H54 (cell line): ENCODE measurements at places on chromosomes 1 and 21.

GRCh38 chr1:230626232-230626631 lies 16.0 kb upstream of the COG2 start:
- no peak for DNase-seq

- no peak for DNase-seq
Measured at GRCh38 chr1:6271554-6271953, 10.7 kb upstream of the GPR153 start.

DNA sequence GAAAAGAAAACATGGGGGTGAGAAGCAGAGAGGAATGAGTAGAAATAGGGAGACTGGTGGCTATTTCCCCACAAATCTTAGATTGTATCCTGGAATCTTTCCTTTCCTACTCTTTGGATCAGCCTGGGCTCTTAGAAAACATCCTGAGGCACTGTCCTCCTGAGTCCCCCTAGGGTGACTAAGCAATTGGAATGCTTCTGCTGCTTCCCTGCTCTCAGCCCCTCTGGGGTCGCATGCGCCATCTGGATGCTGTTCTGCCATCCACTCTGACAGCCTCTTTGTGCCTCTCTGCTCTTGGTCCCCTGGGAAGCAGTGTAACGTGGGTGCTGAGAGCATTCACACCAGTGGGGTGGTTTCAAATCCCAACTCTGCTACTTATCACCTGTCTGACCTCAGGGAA lies 443.0 kb downstream of the SIPA1L2 start:
- no peak for DNase-seq

DNA sequence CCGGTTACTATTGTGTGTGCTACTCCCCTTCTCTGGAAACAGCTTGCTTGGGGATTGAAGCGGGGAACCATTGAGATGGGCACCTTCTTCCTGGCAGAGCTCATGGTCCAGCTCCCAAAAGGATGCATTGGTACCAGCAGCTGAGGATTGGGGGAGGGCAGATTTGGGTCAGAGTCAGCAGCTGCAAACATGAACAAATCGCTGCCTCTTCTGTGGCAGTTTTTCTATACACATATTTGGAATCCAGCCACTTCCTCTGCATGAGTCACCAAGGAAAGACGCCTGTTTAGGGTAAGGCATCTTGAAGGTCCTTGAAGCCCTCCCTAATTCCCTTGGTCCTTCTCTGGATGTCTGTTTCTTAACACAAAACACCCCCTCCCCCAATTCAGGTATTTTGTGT lies 104.7 kb downstream of the DAB1 start:
- DNase-seq, result no peak

GRCh38 chr1:188027613-188028012 lies 1198.9 kb downstream of the PLA2G4A start:
- DNase-seq, result peak; percentile 15

DNA sequence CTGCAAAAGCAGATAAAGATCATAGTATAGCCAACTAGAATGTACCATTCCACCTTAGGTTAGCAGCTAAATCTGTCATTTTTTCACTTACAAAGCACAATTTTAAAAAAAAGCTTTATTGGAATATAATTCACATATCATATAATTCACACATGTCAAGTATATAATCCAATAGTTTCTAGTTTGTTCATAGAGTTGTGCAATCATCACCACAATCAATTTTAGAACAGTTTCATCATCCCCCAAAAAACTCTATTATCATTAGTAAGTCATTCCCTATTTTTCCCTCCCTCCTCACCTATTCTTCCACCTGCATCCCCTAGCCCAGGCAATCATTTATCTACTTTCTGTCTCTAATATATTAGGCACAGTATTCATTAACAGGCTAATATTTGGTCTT lies 32.0 kb upstream of the INSL5 start:
- no peak for DNase-seq

- DNase-seq, result no peak
Measured at GRCh38 chr1:98147280-98147679, 226.4 kb upstream of the DPYD start.

GRCh38 chr1:78095593-78095992 lies 49.8 kb downstream of the GIPC2 start:
- DNase-seq, result no peak

DNA sequence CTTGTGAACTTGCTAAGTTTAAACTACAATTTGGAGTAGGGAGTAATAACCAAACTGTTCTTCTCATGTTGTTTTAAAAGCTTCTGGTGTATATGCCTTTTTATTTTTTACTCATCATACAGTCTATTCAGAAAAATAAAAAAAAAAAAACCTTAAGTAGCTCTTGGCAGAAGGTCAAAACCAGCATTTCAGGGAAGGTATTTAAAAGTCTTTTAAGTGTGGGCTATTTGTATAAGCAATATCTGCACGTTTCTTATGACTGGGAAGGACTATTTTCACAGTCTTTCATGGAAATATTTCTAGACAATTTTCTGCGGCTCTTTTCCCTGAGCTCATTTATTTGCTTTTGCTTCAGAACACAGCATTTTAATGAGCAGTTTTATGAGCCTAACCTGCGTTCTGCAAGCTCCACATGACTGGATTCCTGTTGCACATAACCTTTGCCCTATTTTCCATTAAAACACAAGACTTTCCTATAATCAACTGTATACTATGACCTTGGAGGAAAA lies 60.9 kb upstream of the C1orf105 start:
- no peak for DNase-seq

GRCh38 chr1:230230948-230231773 lies 164.1 kb downstream of the GALNT2 start:
- no peak for DNase-seq

GRCh38 chr1:77405186-77405585 lies 123.4 kb downstream of the AK5 start:
- DNase-seq, result no peak

- DNase-seq, result peak; percentile 57
Measured at GRCh38 chr1:230327892-230328284, 98.2 kb downstream of the PGBD5 start.

GRCh38 chr1:183281553-183282091 lies 95.6 kb downstream of the LAMC2 start:
- DNase-seq, result peak; percentile 66

DNA sequence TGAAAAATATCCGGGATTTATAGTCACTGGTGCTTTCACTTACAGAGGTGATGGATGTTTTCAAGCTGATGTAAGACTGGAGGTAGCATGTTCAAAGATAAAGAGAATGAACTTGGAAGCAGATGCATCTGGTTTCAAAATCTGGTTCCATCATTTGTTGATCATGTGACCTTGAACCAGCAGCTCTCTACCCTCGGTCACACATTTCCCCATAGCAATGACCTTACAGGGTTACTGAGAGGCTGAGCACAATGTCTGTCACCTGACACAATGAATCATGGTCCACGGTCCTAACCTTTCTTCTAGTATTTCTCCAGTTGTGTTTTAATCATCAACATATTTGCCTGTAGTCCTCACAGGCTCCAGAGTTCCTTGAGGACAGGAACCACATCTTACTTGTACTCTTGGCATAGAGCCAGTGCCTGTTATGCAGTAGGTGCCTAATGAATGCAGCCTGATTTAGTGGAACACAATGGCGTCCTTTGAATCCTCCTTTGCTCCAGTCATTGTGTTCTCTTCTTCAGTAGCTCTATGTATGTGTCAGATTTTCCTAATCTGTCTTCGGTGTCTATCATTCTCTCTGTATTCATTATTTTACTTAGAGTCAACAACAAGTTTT lies 667.3 kb downstream of the PTPRU start:
- no peak for DNase-seq

GRCh38 chr1:218529646-218530300 lies 184.6 kb downstream of the TGFB2 start:
- DNase-seq, result no peak

DNA sequence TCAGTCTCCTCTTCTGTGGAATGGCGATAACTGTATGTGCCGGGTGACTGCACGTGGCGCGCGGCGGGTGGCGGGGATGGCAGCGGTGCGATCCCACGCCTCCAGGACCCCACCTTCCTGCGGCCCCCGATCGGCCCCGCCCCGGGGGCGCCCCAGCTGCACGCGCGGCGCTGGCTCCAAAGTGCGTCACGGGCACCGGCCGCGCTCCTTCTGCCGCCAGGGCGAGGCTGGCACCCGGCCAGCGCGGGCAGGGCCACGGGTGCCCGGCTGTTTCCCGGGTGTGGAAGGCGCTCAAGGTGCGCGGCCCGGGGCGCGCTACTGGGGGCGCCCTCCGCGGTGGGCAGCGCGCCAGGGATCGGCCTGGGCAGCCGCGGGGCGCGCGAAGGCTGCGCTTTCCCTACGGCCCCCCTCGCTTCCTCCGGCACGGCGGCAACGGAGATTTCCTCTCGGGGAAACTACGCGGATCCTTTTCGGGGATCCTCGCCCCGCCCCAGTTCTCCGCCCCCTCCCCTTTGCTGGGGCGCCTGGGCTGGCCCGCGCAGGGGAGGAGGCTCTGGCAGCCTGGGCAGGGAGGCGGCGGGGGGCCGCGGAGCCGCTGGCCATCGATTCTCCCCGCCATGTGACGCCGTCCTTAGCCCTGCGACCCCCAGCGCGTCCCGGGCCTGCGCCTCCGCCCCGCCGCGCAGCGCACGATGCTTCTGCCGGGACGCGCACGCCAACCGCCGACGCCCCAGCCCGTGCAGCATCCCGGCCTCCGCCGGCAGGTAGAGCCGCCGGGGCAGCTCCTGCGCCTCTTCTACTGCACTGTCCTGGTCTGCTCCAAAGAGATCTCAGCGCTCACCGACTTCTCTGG lies at the start of gene EVA1C:
EVA1C (plus strand) TSS at position 545 of the 853 bp plus-strand sequence; CDS start at position 693, 148 bp downstream.
- DNase-seq, result peak; percentile 84

DNA sequence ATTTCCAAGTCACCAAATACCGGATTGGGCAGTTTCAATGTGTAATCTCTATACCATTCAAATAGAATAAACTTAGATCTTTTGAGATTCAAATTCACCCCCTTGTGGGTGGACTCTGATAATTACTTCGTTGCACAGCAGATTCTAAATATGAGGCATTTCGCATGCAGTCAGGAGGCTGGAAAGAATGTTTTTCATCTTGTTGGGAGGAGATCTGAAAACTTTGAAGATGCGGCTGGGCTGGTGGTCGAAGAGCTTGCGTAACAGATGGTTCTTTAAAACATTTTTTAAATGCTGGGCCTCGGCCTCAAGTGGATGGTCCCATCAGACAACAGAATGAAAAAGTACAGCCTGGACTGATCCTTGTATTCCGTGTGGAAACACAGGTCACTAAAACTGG lies 10.4 kb downstream of the NR5A2 start:
- no peak for DNase-seq

- DNase-seq, result no peak
Measured at GRCh38 chr1:59446257-59446901, 149.5 kb downstream of the FGGY start.

GRCh38 chr21:45184869-45185268 lies 102.8 kb downstream of the POFUT2 start:
- DNase-seq, result no peak

- DNase-seq, result no peak
Measured at GRCh38 chr1:193216920-193217319, 30.5 kb upstream of the B3GALT2 start.

DNA sequence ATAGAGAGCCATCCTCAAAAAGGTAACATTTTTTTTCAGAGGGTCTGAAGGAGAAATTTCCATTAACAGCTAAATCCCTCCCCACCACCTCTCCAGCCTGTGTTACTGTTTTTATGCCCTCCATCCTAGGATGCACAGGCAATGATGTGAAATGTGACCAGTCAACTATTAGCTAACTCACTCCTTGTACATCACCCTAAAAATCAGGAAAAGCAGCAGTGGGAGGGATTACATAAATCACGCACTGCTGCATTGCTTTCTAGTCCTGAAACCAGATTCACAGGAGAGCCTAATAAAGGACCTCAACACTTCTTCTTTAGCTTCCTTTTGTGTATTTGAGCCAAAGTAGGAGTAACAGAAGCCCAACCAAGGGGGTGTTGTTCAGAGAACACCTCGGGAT lies 66.3 kb downstream of the LMO4 start:
- DNase-seq, result no peak

DNA sequence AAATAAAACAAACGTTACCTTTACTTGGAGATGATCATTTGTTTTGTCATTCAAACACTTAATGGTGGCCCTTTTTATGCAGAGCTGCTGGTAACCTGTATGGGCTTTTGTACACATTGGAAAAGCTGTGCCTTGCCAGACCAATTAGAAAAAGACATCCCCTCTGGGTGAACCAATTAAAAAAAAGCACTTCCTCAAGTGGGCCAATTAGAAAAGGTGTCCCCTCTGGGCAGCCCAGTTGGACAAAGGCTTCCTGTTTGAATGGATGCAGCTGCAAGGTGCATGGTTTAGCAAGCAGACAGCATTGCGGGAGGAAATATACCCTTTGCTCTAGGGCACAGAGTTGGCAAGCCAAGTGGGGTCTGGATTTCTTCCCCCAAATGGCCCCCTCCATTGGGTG lies 21.6 kb downstream of the HUNK start:
- no peak for DNase-seq

- DNase-seq, result no peak
Measured at GRCh38 chr1:87897481-87897880, 568.8 kb downstream of the LMO4 start.

DNA sequence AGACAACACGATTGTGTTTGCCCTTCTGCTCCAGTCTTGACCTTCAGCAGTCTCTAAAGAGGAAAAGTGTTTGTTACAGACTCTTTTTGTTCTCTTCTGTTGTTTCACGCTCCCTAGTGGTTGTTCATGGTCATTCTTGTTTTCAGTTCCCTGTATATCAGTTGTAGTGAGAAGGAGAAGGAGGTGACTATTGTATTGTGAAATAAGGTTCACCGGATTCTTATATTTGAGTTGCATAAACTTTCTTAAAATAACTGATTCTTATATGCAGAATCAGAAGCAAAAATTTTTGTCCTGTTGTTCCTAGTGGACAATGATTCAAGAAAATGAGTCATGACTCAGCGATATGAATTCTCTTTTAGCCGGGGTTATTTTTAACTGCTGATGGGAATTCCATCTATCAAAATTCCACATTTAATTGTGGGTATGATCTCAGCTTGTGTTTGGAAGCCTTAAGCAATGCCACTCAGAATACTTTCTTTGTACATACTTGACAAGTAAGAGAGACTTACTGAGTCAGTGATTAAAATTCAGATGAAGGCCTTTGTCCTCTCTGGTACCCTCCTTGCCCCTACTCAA lies 152.2 kb downstream of the CLEC20A start:
- DNase-seq, result no peak

- DNase-seq, result no peak
Measured at GRCh38 chr21:34865400-34866241, 183.5 kb downstream of the RUNX1 start.

GRCh38 chr1:25610822-25611630 lies 5.6 kb upstream of the MAN1C1 start:
- DNase-seq, result no peak
